ENCODE measurements at places on chromosomes 2 and 18.

- peak; percentile 69 for DNase-seq
Measured at GRCh38 chr18:38940863-38941531, 1375.4 kb upstream of the CELF4 start.

DNA sequence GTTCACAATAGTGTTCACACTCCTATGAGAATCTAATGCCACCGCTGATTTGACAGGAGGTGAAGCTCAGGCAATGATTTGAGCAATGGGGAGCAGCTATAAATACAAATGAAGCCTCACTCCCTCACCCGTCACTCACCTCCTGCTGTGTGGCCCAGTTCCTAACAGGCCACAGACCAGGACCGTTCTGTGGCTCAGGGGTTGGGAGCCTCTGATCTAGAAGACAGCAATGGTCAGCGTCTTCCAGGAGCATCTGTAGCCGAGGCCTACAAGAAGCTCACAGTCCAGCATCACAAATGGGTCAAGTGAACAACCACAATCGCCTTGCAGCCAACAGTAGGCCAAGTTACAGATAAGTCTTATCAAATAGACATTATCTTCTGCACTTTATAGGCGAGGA lies 110.0 kb upstream of the SLC66A3 start:
- no peak for DNase-seq

GRCh38 chr2:12739721-12740254 lies 23.1 kb downstream of the TRIB2 start:
- DNase-seq, result no peak

- DNase-seq, result no peak
Measured at GRCh38 chr2:8049851-8050571, 631.8 kb upstream of the ID2 start.

GRCh38 chr2:5990086-5990485 lies 297.9 kb downstream of the SOX11 start:
- no peak for DNase-seq
